ENCODE measurements at places on chromosomes 2 and 18. TPM values are rescaled to one million over a fixed set of nuclear protein-coding genes. Genes with fewer than 3 reads are reported as not detected.

DNA sequence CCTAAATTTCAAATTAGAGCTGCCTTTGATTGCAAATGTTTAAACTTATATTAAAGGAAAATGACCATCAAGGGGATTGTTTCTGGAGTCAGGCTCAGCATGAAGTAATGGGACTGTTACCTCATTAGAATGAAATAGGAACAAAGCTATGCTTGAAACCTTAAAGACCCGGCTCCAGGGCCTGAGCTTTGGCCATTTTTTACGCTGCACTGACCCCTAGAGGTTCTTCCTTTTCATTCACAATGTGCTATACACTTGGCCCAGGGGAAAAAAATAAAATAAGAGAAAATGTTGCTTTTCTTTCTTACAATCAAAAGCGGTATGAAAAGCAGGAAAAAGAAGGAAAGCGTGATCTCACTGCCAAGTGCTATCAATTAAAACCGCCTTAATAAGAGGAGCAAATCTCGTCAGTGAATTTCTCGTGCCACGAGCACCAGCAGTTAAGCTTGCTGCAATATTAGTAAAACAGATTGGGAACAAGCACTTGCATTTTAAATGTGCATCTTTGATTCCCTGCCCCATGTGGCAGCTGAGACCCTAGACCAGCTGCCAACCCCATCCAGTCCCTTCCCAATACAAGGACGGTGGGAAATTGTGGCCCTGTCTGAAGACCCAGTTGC, 96.6 kb downstream of the MBD2 start:
- H3K27ac ChIP-seq: no peak overlapping the region
- no peaks in the 10 kb centered on the region for H3K36me3 ChIP-seq
- no peaks in the 10 kb centered on the region for H3K27me3 ChIP-seq
- DNase-seq: no peak
- no peak overlapping the region for H3K4me3 ChIP-seq

DNA sequence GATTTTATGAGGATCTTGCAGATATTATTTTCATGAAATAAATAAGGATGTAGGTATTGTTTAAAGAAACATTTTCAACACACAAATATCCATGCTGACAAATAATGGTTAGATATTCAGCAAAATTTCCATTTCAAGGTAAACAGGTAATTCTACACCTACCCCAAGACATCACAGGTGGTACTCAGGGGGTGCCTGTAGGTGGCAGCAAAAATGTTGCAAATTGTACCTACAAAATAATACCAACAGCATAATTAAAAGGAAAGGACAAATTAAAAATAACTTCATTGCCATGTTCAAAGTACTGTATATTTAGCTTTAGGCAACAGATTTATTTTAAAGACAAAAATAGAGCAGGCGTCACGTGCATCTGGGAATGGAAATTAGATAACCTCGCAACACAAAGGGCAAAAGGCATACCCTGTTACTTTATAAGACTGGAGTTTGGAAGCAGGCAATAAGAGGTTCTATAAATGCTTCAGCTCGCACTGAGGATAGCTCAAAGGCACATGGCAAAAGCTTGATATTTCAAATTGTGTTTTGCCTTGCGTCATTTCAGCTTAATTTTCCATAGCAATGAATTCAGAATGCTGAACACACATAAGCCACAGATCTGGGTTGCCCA, 630.5 kb downstream of the TDRD15 start:
- H3K4me1 ChIP-seq: no peaks in the 10 kb centered on the region
- H3K36me3 ChIP-seq: no peaks in the 10 kb centered on the region
- no peak overlapping the region for H3K27ac ChIP-seq
- H3K27me3 ChIP-seq: no peaks in the 10 kb centered on the region

DNA sequence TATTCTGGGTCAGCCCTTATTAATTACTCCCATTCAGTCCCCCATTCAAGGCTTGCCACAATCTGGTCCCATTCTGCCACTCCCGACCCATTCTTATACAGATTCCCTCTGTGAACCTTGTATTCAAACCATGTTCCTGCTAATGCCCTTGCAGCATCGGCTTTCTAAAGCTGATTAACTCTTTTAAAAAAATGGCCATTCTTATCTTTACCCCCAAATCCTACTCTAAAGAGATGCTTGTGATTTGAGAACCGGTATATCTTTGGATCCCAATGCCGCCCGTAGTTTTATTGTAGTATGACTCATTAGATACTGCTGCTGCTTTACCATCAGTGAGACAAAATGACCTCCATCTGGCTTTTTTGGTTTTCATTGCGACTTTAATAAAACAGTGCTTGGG, 72.2 kb downstream of the XRCC5 start:
- no peaks in the 10 kb centered on the region for H3K27me3 ChIP-seq
- H3K4me1 ChIP-seq: peaks cover 14% of the 10 kb centered on the region
- DNase-seq: no peak
- H3K4me3 ChIP-seq: no peak overlapping the region
- H3K36me3 ChIP-seq: no peaks in the 10 kb centered on the region

GRCh38 chr2:50751311-50752031, 280.5 kb downstream of the NRXN1 start:
- H3K4me1 ChIP-seq: no peaks in the 10 kb centered on the region
- no peaks in the 10 kb centered on the region for H3K36me3 ChIP-seq
- H3K27ac ChIP-seq: no peak overlapping the region
- no peaks in the 10 kb centered on the region for H3K27me3 ChIP-seq

DNA sequence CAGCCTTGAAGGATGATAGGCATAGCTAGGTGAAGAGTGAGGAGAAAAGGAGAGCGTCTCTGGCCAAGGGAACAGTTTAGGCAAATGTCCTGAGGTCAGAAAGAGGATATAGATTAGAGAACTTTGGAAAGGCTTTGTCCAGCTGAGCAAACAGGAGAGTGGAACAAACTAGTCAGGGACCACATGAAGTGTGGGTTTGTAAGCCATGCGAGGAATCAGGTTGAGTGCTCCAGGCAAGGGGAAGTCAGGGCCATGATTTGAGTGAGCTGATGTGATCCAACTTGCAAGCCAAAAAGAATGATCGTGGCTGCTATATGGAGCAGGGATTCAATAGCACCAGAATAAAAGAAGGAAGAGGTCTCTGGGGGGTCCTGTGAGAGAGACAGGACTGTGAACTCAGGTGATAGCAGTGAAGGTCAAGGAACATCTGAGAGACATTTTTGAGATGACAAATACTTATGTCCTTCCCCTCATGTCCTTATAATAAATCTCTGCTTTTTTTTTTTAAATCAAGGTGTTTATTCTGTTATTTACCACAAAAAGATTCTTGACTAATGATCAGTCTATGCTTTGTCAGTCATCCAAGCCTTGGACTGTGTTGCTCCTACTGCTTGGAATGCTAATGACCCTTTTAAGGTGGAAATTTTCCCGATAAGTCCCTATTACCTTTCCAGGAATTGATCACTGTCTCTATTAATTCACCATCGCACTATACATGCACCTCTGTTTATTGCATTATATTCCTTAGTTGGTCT, 472.6 kb downstream of the TXNL1 start:
- no peaks in the 10 kb centered on the region for H3K4me1 ChIP-seq
- no peaks in the 10 kb centered on the region for H3K27me3 ChIP-seq
- no peaks in the 10 kb centered on the region for H3K36me3 ChIP-seq
- H3K27ac ChIP-seq: no peak overlapping the region
- no peak for DNase-seq

DNA sequence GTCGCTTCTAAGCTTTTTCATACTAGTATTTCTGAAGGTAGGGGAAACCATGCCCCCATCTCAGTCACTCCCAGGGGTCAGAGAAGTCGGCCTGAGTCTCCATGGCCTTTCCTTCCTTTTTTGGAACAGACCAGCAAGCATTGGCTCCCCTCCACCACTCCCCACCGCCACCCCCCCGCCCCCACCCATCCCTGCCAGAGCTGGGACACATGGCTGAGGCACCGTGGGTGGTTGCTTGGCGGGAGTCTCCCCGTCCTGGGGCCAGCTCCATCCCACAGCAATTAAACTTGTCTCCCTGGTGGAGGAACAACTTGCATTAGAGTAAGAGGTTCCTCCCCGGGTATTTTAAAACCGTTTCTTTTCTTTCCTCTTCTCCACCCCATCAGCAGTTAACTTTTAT, 100.8 kb upstream of the TFPI start:
- no peak for DNase-seq
- H3K27me3 ChIP-seq: no peaks in the 10 kb centered on the region
- H3K4me3 ChIP-seq: no peak overlapping the region
- H3K27ac ChIP-seq: no peak overlapping the region

- no peak overlapping the region for H3K4me3 ChIP-seq
- DNase-seq: no peak
- H3K27ac ChIP-seq: no peak overlapping the region
These were observed 322.4 kb downstream of the TNS1 start for GRCh38 chr2:217680381-217680780.

DNA sequence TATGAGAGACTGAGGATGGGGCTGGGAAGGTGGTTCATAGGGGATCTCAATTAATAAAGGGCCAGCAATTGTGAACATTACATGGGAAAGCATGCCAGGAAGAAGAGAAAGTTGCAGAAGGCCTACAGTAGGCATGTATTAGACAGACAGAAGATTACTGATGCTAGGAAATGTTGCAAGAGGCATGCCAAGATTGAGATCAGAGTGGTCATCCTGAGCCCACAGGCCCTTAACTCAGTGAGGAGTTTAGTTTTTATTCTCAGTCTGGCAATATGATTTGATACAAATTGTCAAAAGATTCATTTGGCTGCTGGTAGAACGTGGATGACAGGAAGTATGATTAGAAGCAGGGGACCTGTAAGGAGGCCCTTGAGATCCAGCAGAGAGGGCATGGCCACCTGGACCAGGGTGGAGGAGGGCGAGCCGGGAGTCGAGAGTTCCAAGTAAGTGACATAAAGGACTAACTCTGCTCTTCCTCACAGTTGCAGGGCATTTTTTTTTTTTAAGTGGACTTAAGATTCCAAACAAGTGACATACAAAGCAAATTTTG, 54.9 kb downstream of the EPHA4 start:
- H3K27ac ChIP-seq: peak overlapping the region; percentile 97
- DNase-seq: no peak
- no peaks in the 10 kb centered on the region for H3K36me3 ChIP-seq

DNA sequence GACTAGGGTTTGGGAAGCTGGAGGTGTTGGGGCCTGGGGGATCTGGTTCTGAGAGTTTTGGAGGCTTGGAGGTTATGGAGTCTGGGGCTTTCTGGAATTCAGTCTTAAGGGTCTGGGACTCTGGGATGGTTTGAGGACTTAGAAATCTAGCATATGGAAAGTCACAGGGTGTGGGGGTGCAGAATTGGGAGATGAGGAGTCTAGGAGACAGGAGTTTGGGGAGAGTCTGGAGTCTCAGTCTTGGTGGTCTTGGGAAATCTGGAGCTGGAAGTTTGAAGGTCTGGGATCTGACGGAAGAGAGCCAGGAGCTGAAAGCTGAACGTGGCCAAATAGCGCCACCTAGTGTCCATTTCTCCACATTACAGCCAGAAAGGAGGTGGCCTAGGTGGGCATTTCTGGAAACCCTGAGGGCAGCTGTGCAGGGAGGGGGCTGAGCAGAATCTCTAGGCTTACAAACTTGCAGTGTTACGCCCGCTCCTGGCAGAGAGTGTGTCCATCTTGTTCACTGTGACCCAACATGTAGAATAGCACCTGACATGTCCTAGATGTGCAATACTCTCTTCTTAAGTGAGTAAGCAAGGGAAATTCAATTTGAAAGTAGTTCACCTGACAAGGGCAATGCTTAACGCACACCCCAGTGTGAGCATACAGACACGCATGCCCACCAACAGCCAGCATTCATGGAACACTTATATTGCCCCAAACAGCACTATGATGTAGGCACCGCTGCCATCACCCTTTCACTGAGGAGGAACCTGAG, 204.8 kb downstream of the TFCP2L1 start:
- H3K36me3 ChIP-seq: no peaks in the 10 kb centered on the region
- no peak overlapping the region for H3K27ac ChIP-seq
- H3K27me3 ChIP-seq: peaks cover 6% of the 10 kb centered on the region
- H3K4me3 ChIP-seq: no peak overlapping the region

GRCh38 chr2:120566331-120567035, 169.2 kb upstream of the GLI2 start:
- H3K36me3 ChIP-seq: no peaks in the 10 kb centered on the region
- H3K4me3 ChIP-seq: no peak overlapping the region
- no peaks in the 10 kb centered on the region for H3K4me1 ChIP-seq
- no peak overlapping the region for H3K27ac ChIP-seq
- DNase-seq: no peak

- H3K4me1 ChIP-seq: no peaks in the 10 kb centered on the region
- DNase-seq: no peak
- H3K4me3 ChIP-seq: no peak overlapping the region
- no peaks in the 10 kb centered on the region for H3K36me3 ChIP-seq
- no peak overlapping the region for H3K27ac ChIP-seq
- H3K27me3 ChIP-seq: no peaks in the 10 kb centered on the region
These were observed 32.1 kb upstream of the LCLAT1 start for GRCh38 chr2:30414961-30415360.

- H3K27me3 ChIP-seq: no peaks in the 10 kb centered on the region
- no peak overlapping the region for H3K4me3 ChIP-seq
- H3K27ac ChIP-seq: no peak overlapping the region
- H3K36me3 ChIP-seq: no peaks in the 10 kb centered on the region
- DNase-seq: no peak
- no peaks in the 10 kb centered on the region for H3K4me1 ChIP-seq
These were observed 487.0 kb upstream of the FANCL start for GRCh38 chr2:58727981-58728656.

GRCh38 chr2:188865681-188866080, 108.5 kb upstream of the COL3A1 start:
- no peaks in the 10 kb centered on the region for H3K4me1 ChIP-seq
- DNase-seq: no peak
- H3K36me3 ChIP-seq: no peaks in the 10 kb centered on the region
- H3K27ac ChIP-seq: no peak overlapping the region
- no peaks in the 10 kb centered on the region for H3K27me3 ChIP-seq
- H3K4me3 ChIP-seq: no peak overlapping the region

GRCh38 chr18:59264121-59264571, 9.1 kb downstream of the RAX start:
- peaks cover 21% of the 10 kb centered on the region for H3K27me3 ChIP-seq
- no peaks in the 10 kb centered on the region for H3K4me1 ChIP-seq
- no peaks in the 10 kb centered on the region for H3K36me3 ChIP-seq
- H3K27ac ChIP-seq: no peak overlapping the region
- no peak for DNase-seq

GRCh38 chr2:239394346-239394945, 6.4 kb downstream of the HDAC4 start:
- H3K27ac ChIP-seq: no peak overlapping the region
- H3K4me1 ChIP-seq: peaks cover 23% of the 10 kb centered on the region
- no peak overlapping the region for H3K4me3 ChIP-seq
- no peak for DNase-seq
- no peaks in the 10 kb centered on the region for H3K27me3 ChIP-seq

SPP2 gene
- not detected for total RNA-seq

TAF4B gene
- total RNA-seq: 19.5 TPM

RNU2-63P gene
- total RNA-seq: 35.8 TPM

ACMSD gene
- not detected for total RNA-seq

RALB gene
- total RNA-seq: 39.6 TPM

APOB gene
- total RNA-seq: not detected

RASGRP3 gene
- 3.5 TPM for total RNA-seq

IL37 gene
- total RNA-seq: not detected

EVA1A gene
- total RNA-seq: not detected

RAMP1 gene
- 0.60 TPM for total RNA-seq

UPP2 gene
- total RNA-seq: not detected

TBR1 gene
- total RNA-seq: not detected

Measured in CD8-positive, alpha-beta memory T cell (primary cell).